Cerebellum (tissue), 4 donors: ENCODE measurements at places on chromosomes 4 and X.

DNA sequence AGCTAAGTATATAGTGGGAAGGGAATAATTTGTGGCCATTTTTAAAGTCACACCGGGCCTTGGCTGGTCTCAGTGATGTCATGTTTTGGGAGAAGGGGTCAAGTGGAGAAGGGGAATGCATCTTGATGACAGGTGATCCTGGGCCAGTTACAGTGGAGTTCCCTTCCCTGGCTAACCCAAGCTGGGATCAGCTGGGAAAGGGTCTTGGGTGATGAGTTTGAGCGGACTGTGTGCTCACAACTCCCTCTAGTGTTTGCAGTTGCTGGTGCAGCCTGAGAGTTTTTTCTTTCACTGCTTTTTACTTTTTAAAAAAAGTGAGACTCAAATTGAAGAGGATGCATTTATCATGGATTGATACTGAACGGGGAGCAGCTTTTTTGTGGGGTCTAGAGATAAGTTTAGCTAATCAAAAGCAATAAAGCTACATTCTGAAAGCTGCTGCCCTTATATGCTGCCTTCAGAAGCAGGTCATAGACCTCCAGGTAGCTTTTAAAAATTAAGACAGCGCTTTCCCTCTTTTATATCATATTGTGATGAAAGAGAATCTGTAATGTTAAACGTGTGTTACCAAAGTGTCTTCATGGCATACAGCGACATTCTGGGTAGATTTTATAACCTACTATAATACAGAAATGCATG, 164.7 kb downstream of the DCLK2 start:
- DNase-seq = peak; percentile 48

GRCh38 chr4:128516301-128516969, 228.8 kb upstream of the PGRMC2 start:
- no peak for DNase-seq

DNA sequence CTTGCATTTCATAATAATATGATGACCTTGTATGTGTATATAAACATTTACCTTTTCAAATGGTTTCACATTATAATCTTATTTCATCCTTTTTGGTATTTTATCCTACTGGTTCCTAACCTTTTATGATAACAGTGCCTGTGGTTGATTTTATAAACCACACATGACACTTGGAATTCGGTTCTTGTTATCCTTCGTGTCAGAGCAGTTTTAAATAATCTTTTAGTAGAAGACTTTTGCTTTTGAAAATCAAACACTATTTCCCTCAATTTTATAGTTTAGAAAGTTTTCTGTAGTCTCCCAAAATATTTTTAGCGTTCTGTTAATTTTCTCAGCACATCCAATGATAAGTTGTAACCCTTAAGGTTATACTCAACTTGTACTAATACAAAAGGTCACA, 676.8 kb downstream of the RAPGEF2 start:
- DNase-seq = no peak

DNA sequence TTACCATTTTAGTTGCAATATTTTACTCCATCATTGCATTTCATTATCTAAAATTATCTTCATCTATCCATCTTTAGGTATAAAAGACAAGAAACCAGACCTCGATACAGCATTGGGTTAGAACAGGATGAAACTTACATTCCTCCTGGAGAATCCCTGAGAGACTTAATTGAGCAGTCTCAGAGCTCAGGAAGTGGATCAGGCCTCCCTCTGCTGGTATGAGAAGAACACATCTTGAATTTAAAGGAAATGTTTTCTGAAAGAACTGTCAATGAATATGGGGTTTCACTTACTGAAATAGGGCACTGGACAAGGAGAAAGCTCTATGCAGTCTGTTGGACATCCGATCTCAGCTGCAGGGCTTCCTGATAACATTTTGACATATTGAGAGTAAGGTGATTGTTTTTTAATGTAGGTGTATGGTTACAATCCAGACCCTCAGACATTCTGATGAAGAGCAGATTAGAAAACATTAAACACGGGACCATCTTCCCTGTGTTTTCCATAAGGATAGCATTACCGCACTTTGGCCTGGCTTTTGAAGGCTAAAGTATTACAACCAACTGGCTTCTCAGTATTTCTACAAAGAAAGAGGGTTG, 367.2 kb downstream of the BMPR1B start:
- DNase-seq = no peak

DNA sequence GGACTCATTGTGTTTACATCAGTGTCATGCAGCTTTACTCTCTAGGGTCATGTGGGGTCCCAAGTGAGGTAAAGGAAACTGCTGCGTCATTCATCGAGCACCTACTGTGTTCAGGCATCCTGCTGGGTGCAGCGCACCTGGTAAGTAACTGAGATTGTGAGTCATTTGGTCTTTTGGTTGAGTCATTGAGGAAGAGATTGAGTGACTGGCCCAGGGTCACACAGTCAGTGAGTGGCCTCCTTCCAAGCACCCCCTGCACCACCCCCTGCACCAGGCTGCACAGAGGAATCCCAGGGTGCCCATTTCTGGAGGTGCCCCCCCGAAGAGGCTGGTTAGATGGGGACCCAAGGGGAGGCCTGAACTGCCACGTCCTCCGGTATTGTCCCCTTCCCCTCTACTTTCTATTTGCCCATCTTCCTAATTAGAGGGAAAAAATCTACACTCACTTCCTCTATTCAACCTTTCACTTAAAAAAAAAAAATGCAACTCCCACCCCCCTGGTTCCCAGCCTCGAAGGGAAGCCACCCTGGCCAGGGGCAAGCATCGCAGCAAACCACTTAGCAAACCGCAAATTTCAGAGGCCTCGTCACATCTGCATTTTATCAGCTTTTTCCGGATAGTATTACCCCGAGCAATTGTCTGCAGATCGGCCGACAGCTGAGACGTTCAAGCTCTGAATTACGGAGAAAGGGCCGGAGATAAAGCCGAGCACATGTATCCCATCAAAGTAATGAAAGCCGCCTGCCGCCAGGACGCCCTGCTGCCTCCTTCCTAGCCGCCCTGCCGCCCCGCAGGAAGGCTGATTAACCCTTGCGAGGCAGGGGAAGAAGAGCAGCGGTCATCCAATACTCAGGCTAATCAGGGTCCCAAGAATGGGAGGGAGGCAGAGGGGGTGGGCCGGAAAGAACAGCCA, 96.3 kb upstream of the MSX1 start:
- DNase-seq = no peak

DNA sequence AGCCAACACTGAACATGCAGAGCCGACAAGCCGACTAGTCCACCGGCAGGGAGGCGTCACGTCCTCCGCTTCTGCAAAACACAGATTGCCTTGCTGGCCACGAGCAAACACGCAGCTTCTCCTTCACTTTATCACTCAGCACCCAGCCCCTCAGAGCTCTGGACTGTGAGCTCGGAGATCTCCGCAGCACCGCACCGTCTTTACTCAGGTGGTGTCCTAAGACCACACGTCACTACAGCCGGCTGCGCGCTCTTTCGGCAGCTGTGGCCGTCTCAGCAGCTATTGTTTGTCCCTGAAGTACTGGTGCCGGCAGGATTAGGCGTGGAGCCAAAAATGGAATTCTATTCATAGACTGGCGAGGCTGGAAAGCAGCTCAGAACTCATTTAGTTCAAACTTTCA, 72.0 kb downstream of the FAT1 start:
- peak; percentile 31 for DNase-seq

GRCh38 chrX:43663173-43663572, 7.1 kb downstream of the MAOA start:
- no peak for DNase-seq

DNA sequence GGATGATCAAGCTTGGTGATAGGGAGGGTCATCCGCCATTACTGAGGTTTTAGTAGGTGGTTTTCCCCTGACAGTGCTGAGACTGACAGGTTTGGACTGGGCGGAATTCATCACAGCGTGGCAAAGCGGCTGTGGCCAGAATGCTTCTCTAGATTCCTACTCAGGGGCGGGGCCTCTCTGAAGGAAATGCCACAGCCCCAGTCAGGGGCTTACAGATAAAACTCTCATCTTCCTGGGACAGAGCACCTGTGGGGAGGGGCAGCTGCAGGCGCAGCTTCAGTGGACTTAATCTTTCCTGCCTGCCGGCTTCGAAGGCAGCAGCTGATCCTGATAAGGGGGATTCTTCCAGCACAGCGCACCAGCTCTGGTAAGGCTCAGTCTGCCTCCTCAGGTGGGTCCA, 316.7 kb downstream of the RPA4 start:
- DNase-seq = no peak

DNA sequence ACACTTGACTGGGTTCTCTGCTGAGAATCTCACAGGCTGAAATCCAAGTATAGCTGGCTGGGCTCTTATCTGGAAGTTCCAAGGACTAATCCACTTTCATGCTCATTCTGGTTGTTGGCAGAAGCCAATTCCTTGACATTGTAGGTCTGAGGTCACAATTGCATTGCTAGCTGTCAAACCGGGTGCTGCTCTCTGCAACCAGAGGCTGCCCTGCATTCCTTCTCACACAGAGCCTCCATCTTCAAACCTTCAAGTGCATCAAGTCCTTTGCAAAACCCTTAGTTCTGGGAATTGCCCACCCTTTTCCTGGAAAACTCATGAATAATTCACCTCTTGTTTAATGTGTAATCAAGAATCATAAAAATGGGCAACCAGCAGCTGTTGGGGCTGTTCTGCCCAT, 404.2 kb downstream of the KCNIP4 start:
- no peak for DNase-seq
